ENCODE measurements at places on chromosomes 6 and 20. TPM values are rescaled to one million over a fixed set of nuclear protein-coding genes. Genes with fewer than 3 reads are reported as not detected.
A peak's percentile ranks its signal among the peaks of the same experiment; 100 is the strongest.

- DNase-seq, result no peak
Measured at GRCh38 chr20:1893721-1894470, 1.3 kb upstream of the SIRPA start.

DNA sequence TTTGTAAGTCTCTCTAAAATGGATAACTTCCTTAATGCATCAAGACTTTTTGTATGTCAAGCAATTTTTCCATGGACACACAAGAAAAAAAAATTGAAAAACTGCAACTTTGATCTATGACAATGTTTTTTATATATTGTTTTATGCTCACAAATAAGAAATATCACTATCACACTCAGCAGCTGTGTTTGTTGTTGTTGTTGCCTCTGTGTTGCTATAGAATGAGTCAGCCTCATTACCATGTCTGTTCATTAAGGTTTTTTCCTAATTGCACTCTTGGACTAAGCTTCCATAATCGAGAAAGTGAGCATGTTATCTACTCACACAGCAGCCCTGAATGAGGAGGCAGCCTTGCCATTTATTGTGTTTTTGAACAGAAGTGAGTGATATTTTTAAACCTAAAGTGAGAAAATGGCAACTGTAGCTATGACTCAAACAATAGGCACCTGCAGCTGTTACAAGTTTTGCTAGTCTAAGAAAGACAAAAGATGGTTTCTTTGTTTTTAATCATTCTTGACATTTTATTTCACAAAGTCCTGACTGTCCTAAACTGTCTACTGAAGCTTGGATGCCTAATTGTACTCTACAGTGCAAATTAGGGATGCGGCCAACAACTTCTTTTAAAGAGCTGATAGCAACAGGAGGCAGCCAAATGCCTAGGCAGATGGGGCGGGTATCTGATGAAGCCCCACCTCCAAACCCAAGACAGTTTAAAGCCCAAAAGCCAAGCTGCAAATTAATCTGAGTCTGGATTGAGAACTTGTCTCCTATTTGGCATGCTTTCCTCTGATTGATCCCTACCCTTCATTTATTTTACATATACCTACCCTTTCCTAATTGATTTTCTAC lies 77.9 kb upstream of the DOK5 start:
- DNase-seq, result no peak

GRCh38 chr6:20802596-20802995 lies 268.3 kb downstream of the CDKAL1 start:
- no peak for DNase-seq

DNA sequence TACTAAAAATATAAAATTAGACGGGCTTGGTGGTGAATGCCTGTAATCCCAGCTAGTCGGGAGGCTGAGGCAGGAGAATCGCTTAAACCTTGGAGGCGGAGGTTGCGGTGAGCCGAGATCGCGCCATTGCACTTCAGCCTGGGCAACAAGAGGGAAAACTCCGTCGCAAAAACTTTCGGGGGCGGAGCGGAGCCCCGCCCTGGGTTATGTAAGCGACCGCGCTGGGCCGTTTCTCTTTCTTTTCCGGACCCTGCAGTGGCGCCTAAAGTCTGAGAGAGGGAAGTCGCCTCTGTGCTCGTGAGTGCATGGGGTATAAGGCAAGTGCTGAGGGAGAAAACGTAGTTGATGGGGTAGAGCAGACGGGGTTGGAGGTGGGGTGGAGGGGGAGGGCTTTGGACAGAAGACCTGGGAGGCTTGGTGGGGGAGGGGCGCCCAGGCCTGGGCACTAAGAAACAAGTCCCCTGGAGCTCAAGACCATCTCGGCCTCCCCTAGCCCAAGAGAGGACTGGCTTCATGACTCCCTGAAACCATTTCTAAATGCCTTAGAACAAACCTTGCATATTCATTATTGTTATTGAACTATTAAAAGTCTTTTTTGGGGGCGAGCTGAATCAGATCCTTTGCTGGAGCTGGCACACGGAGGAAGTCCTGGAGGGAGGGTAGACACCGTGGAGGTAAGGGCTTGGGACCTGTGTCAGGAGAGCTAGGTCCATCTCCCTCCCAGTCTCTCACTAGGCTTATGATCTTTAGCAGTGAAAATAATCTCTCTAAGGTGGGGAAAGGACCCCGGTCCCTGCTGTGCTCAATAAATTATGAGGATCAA lies 2.7 kb upstream of the MICA start:
- DNase-seq, result peak; percentile 91

DNA sequence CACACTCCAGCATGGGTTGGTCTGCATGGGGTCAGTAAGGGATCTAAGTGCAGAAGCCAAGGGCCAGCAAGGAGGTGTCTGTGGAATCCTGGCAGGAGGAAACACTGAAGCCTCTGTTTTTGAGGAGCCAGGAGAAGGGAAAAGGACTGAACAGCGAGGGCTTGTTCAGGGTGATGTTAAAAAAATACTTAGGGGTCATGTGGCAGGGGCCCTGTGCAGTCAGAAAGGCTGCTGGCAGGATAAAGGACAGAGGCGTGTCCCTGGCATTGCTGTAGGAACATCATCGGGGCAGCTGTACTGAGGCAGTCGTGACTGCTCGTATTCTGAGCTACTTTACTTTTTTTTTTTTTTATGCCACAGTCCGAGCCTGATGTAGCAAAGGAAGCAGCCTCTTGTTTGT lies 127.1 kb upstream of the ZFP64 start:
- no peak for DNase-seq

DNA sequence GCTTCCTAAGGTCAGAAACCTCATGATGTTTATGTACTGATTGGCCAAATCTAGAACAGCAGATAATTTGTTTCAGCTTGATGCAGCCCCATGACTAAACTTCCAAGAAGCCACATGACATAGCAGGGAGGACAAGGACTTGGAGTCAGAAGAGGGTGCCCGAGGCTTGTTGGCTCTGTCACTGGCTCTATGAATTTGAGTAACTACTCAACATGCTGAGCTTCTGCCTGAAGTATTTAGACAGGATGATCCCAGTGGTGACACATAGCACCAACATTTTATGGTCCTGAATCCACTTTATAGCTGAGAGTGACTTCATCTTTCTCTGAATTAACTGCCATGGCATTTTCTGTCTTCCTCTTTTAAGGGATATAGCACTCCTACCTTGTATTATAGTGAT lies 13.5 kb upstream of the TBX18 start:
- no peak for DNase-seq

GRCh38 chr6:167044696-167045095 lies 45.5 kb downstream of the CEP43 start:
- DNase-seq, result no peak

GRCh38 chr6:165559632-165560031 lies 103.4 kb downstream of the PDE10A start:
- DNase-seq, result no peak

DNA sequence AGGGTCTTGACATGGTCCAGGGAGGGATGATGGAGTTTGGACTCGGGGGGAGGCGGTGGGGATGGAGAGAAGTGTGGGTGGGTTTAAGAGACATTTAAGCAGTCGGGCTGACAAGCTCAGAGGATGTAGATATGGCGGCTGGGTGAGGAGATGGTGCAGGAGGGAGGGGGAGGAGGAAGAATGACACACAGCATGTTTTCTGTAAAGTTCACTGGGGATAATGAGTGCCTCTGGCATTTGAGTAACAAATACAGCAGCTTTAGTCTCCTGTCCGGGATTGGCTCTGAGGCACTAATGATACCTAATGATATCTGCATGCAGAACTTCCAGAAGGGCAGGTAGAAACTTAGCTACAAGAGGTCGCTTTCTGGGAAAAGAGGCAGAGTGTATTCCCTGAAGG lies 107.8 kb downstream of the DHX35 start:
- no peak for DNase-seq

GRCh38 chr6:154301839-154302752 lies 54.5 kb downstream of the IPCEF1 start:
- peak; percentile 65 for DNase-seq

DNA sequence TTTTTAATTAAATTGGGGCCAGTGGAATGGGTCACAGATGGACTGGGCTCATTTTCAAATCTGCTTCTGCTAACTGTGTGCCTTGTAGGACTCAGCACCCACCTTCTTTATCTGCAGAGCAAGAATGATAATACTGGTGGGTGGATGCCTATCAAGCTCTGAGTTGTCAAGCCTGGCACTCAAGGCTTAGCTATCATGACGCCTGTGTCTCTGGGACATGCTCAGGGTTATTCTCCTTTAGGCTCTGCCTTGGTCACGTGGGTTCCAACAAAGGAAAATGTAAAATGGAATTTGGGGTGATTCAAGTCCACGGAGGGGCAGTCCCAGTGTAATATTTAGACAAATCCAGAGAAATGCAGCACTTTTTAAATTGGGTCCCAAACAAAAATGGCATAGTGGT lies 202.3 kb downstream of the TSHZ2 start:
- DNase-seq, result no peak

GRCh38 chr20:24700166-24700860 lies 230.9 kb downstream of the SYNDIG1 start:
- no peak for DNase-seq

DNA sequence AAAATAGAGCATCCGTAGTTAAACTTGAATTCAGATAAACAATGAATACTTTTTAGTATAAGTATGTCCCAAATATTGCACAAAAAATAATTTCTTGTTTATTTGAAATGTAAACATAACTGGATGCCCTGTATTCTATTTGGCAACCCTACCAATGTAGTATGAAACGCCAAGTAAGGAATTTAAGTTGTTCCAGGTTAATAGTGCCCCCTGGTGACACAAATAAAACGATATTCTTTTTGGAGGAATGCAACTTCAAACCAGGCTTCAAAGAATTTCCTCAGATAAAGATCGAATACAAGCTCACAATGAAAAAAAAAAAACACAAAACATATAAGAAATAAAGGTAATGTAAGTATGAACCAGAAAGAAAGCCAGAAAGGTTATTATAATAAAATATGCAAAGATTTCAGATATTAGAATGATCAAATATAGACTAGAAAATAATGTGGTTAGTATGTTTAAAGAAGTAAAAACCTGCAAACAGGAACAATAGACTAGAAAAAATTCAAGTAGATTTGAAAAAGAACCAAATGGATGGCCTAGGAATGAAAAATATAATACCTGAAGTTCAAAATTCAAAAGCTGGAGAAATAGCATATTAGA lies 18.4 kb upstream of the AKAP7 start:
- DNase-seq, result no peak

GRCh38 chr6:18601516-18602020 lies 214.4 kb downstream of the RNF144B start:
- no peak for DNase-seq

DNA sequence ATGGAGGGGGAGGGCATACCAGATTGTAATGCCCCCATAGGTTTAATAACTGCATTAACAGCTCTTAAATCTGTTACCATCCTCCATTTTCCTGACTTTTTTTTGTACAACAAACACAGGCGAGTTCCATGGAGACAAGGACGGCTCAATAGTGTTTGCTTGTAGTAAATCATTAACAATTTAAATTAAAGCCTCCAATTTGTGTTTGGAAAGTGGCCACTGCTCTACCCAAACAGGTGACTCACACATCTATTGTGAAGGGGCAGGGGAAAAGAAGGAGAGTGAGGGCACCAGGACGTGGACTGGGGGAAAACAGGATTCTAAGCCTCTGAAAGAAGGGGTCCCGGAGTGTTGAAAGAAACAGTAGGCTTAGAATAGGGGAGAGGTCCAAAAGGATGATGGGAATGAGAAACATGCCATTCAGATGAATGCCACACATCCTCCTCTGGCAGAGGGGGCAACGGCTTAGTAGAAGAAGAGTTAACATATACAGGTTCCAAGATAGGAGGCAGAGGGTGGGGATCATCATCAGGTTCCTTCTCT lies 6.9 kb downstream of the GLYATL3 start:
- no peak for DNase-seq

DNA sequence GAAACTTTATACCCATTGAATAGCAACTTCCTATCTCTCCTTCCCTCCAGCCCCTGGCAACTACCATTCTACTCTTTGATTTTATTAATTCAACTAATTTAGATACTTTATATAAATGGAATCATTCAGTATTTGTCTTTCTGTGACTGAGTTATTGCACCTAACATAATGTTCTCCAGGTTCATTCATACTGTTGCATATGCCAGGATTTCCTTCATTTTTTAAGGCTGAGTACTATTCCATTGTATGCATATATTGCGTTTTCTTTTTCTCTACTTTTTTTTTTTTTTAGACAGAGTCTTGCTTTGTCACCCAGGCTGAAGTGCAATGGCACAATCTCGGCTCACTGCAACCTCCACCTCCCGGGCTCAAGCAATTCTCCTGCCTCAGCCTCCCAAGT lies 49.5 kb upstream of the BEND6 start:
- no peak for DNase-seq

GRCh38 chr6:116971959-116972358 lies 94.9 kb downstream of the RFX6 start:
- peak; percentile 37 for DNase-seq

The C20orf204 gene
- total RNA-seq, result 6.4 TPM

The TFAP2A gene
- not detected for total RNA-seq

The OXT gene
- not detected for total RNA-seq

The LY6G6D gene
- total RNA-seq, result not detected

The ROMO1 gene
- 134 TPM for total RNA-seq

The DNMT3B gene
- 10.0 TPM for total RNA-seq

The NKAIN2 gene
- not detected for total RNA-seq
